NCI-H774 (cell line): ENCODE measurements at places on chromosomes 2 and 18.

- DNase-seq: no peak
Observed at GRCh38 chr2:142825861-142826260, 51.6 kb upstream of the KYNU start.

- no peak for DNase-seq
Observed at GRCh38 chr2:28393114-28393836, 617 bp downstream of the FOSL2 start.

DNA sequence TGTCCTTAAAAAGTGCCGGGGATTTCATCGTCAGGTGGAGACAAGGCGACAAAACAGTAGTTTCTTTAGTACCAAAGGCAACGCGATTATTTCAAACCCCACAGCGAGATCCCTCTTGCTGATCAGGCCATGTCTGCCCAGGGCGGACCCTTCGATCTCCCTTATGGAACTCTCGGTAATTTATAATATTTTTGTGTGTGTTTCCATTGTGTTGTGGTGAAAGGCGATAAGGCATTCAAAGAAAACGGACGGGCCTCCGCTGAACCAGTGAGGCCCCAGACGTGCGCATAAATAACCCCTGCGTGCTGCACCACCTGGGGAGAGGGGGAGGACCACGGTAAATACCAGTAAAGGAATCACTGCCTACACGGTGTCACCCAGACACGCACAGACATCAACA is 1.4 kb upstream of the GAD1 start:
- peak; percentile 58 for DNase-seq

DNA sequence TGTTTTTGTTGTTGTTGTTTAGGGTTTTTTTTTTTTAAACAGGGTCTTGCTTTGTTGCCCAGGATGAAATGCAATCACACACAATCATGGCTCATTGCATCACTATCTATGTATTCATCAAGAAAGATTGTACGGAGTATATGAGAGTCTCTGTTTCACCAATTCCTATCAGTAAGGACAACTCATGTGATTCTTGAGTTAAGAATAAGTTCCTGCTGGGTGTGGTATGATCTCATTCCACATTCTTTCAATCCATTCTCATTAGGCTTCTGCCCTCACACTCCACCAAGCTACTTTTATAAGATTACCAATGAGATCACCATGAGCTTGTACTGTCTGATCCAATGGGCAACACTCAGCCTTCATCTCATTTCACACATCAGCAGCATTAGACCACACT is 9.1 kb upstream of the AP1S3 start:
- DNase-seq: no peak

GRCh38 chr2:71712158-71712818 is 258.9 kb downstream of the DYSF start:
- no peak for DNase-seq

GRCh38 chr2:85250045-85250444 is 77.7 kb downstream of the TGOLN2 start:
- DNase-seq: no peak

GRCh38 chr2:155442755-155443372 is 744.4 kb downstream of the KCNJ3 start:
- no peak for DNase-seq

GRCh38 chr18:60130284-60130683 is 230.5 kb downstream of the PMAIP1 start:
- DNase-seq: no peak

GRCh38 chr18:79480171-79481045 is 84.7 kb downstream of the NFATC1 start:
- DNase-seq: no peak

GRCh38 chr18:33960417-33960816 is 264.3 kb downstream of the NOL4 start:
- DNase-seq: peak; percentile 41

DNA sequence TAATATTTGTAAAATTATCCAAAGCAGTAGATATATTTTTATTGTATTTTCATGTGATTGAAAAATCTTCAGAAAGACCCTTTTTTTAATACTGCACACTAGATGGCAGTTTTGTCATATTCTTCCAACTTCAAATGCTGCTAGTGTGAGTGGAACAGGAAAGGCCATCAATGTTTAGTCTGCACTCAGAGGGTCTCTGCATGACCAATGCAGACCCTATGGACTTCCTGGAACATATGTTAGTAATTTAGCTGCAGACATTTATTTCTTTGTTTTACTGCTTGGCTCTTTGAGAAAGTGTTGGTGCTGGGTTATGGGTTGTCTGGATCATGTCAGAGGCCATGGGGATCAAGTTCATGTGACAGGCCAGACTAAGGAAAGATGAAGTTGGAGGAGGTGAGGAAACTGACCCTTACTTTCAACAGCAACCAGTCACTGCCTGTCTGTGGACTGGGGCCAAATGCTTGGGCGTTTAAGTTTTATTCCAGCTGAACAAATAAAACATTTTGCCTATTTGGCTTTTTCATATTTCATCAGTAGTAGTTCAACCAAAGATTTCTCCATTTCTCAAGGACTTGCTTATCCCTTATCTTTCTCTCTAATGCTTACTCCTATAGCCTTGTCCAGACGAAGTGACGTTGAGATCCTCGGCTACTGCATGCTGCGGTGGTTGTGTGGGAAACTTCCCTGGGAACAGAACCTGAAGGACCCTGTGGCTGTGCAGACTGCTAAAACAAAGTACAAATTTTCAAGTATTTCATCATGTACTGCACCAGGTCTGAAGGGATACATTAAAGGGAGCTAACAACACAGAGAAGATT is 84.8 kb downstream of the VRK2 start:
- no peak for DNase-seq

- no peak for DNase-seq
Observed at GRCh38 chr2:146927080-146927711, 917.6 kb upstream of the ACVR2A start.
